Lower lobe of right lung (tissue), 2 donors: ENCODE measurements at places on chromosomes 4 and X. TPM values are rescaled to one million over a fixed set of nuclear protein-coding genes. Genes with fewer than 3 reads are reported as not detected.

DNA sequence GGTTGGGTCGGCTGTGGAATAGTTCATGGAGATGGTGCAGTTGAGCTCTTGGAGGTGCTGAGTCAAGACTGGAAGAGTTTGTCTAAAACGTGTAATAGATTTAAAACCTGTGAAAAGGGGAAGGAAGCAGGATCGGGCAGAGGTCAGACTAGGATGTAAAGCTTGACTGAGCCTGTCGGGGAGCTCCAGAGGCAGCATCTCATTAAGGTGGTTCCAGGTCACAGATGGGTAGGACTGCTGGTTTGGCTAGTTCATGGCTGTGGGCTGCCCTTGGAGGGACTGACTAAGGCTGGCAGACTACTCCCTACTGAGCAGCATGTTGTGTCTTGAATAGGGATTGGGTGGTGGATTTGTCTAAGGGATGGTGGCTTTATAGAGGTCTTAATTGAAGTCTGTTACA is 28.4 kb upstream of the WDR1 start:
- no peak for DNase-seq

RASGEF1B gene
- total RNA-seq = 63.0 TPM

DNA sequence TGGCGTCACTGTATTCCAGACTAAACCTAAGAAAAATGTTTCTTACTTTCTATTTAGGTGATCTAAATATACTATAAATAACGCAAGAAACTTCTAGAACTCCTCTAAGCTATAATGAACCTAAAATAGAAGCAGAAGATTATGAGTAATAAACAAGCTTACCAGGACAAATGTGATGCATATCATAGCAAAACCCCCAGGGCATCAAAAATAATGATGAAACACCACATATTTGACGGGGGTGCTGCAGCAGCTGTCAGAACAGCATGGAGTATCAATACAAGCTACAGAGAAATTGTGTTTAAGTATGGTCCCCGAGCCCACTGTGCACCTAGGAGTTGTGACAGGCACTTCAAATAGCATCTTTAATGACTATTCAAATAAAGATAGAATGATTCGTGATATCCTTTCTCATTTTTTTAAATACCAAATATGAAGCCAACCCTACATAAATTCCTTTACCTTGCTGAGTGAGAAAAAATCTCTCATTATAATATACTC is 337.3 kb downstream of the CENPC start:
- DNase-seq = no peak

PGAM4 gene
- not detected for total RNA-seq

- no peak for DNase-seq
Observed at GRCh38 chr4:60911127-60911526, 289.0 kb upstream of the ADGRL3 start.

GRCh38 chr4:167903291-167903721 is 189.0 kb upstream of the ANXA10 start:
- DNase-seq = no peak

DNA sequence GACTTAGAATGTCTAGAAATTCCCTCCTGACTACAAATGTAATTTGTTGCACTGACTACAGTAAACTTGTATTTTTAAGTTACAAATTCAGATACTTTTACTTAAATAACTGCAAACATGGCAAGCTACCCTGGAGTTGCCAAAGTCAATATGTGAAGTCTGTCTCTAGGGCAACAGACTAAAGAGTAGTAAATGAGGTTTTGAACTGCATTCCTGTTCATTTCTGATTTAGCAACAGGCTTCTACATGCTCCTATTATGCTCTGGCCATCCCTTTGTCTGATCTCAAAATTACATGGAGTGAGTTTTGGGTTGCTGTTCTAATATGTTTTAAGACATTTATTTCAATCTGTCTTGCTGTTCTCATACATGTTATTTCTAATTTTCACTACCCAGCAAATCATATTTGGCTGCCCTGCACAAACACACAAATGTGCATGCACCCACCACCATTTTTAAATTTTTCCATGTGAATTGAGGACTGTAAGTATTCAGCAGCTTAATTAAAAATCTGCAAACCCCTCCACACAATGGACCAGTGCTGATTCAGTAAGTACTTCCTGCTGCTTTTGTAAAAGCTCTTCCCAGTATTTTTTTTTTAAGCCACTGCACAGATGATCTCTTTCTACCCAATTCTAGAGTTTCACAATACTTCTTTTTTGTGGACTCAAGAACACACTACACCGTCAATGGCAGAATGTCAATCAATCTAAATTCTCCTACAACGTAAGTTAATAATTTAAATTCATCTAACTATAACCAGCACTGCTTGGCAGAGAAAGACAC is 26.7 kb downstream of the SH3RF1 start:
- no peak for DNase-seq
